Activated CD4-positive, CD25-positive, alpha-beta regulatory T cell (primary cell): ENCODE measurements at places on chromosomes 12 and 14.

GRCh38 chr12:96192926-96193573, 1.1 kb upstream of the ELK3 start:
- no peak for DNase-seq

GRCh38 chr14:73776194-73776537, 62.0 kb upstream of the PNMA1 start:
- DNase-seq = no peak

- DNase-seq = no peak
These were observed 1.5 kb upstream of the VAMP1 start for GRCh38 chr12:6471989-6472360.

- DNase-seq = no peak
These were observed 3.2 kb downstream of the DUSP6 start for GRCh38 chr12:89348894-89349699.

- no peak for DNase-seq
These were observed 4.1 kb downstream of the OTX2 start for GRCh38 chr14:56805992-56806727.

GRCh38 chr12:53938326-53939140, at the start of gene HOXC13:
Gene HOXC13 (plus strand): TSS chr12:53938831. CDS start chr12:53938907, 76 bp downstream.
- no peak for DNase-seq

- peak; percentile 19 for DNase-seq
These were observed 730 bp downstream of the CLSTN3 start for GRCh38 chr12:7130701-7131501.
